CD4-positive, alpha-beta T cell treated with Interleukin-21 for 1 hour (primary cell): ENCODE measurements at places on chromosomes 6 and 20.

GRCh38 chr6:46048646-46049297, 33.1 kb upstream of the CLIC5 start:
- no peak for DNase-seq

DNA sequence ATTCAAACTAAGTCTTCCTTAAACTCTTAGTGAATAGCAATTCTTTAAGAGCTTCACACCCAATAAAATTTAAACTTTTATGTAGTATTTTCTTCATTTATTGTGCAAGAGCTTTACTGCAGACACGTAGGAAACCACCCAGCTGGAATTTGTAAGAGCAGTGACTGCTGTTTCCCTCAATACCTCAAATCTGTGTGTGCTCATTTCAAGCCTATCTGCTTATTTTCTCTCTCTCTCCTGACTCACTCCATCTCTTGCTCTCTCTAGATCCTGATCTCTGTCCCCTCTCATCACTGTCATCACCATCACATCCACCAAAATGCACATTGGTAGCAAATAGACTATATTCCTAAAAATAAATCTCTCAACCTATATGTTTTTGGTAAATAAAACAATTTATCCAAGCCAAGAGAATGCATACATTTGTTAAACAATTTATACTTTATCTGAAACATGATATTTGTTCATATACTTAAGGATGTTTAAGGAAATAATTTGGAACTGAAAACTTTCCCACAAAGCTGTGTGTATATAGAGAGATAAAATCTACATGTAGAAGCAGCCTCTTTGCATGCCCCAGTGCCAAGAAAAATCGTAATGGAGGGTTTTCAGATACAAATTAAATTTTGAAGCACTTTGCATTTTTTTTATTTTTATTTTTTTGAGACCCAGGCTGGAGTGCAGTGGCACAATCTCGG, 273.0 kb downstream of the TFAP2A start:
- no peak for DNase-seq

DNA sequence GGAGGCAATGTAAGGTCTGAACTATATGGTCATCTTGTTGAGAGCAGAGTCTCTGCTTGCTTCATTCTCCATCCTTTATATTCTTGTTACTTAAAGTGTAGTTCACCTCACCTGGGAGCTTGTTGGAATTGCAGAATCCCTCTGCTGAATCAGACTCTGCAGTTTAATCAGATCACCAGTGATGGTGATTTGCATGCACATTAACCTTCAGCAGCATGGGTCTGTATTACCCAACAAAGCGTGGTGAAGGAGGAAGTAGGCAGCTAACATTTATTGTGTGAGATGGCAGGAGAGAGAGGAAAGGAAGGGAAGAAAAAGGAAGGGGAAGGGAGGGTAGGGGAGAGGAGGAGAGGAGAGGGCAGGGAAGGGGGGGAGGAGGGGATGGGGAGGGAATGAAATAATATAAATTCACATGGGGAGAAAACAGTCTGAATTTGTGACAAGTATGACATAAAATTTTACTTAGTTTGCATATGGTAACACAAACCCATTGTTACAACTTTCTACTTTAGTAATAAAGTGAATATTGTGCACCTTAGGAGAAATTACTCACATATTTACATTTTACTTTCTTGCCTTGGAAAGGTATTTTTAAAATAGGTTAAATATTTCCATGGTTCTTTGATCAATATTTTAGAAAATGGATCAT, 740.7 kb downstream of the DHX35 start:
- DNase-seq = no peak

DNA sequence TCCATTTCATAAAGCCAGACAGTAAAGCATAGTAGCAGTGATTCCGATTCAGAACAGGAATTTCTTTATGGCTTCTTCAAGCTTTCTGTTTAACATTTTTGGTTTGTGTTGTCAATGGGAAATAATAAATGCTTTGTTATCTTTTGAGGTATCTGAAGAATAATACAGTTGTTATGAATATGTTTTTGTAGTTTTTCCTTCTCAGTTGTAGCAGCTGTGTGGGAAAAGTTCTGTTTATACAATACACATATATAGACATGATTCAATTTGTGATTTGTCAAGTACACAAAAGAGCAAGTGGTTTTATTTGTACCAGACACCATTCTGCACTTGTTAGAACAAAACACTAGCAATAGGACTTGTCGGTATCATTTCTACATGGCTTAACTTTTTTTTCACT, 96.6 kb downstream of the CDYL start:
- no peak for DNase-seq

- no peak for DNase-seq
These were observed 40.2 kb upstream of the PHACTR3 start for GRCh38 chr20:59564171-59564570.

GRCh38 chr20:9349249-9349648, 165.1 kb upstream of the LAMP5 start:
- DNase-seq = no peak

- DNase-seq = no peak
These were observed 50.4 kb upstream of the NEDD9 start for GRCh38 chr6:11282875-11283274.

GRCh38 chr6:100845676-100846075, 35.5 kb downstream of the ASCC3 start:
- no peak for DNase-seq

GRCh38 chr6:100538086-100538485, 73.4 kb upstream of the SIM1 start:
- no peak for DNase-seq

- no peak for DNase-seq
These were observed 46.1 kb downstream of the MYH7B start for GRCh38 chr20:35001596-35002362.
